Right ventricle myocardium inferior (tissue), 1 donor: ENCODE measurements at places on chromosomes 5 and 9. TPM values are rescaled to one million over a fixed set of nuclear protein-coding genes. Genes with fewer than 3 reads are reported as not detected.

TTLL11 gene
- 5.0 TPM for total RNA-seq

MTX3 gene
- 9.7 TPM for total RNA-seq

PCDH1 gene
- 21.0 TPM for total RNA-seq

ACTBL2 gene
- total RNA-seq, result not detected

HTR4 gene
- total RNA-seq, result 0.22 TPM

LCN1 gene
- total RNA-seq, result not detected

RRAGA gene
- total RNA-seq, result 76.9 TPM

POU5F2 gene
- total RNA-seq, result 0.32 TPM

ABO gene
- 1.5 TPM for total RNA-seq

OTP gene
- not detected for total RNA-seq

EPB41L4A gene
- 21.5 TPM for total RNA-seq

PRUNE2 gene
- 1.9 TPM for total RNA-seq

THOC3 gene
- total RNA-seq, result 10.0 TPM

TAF11L4 gene
- total RNA-seq, result not detected

PCDHGA6 gene
- 6.0 TPM for total RNA-seq

TGFBI gene
- total RNA-seq, result 66.5 TPM

ENTPD8 gene
- not detected for total RNA-seq

ANKRD20A1 gene
- 1.7 TPM for total RNA-seq

EQTN gene
- total RNA-seq, result not detected

ARHGEF28 gene
- total RNA-seq, result 1.9 TPM
